ENCODE measurements at places on chromosomes 3 and 15.

DNA sequence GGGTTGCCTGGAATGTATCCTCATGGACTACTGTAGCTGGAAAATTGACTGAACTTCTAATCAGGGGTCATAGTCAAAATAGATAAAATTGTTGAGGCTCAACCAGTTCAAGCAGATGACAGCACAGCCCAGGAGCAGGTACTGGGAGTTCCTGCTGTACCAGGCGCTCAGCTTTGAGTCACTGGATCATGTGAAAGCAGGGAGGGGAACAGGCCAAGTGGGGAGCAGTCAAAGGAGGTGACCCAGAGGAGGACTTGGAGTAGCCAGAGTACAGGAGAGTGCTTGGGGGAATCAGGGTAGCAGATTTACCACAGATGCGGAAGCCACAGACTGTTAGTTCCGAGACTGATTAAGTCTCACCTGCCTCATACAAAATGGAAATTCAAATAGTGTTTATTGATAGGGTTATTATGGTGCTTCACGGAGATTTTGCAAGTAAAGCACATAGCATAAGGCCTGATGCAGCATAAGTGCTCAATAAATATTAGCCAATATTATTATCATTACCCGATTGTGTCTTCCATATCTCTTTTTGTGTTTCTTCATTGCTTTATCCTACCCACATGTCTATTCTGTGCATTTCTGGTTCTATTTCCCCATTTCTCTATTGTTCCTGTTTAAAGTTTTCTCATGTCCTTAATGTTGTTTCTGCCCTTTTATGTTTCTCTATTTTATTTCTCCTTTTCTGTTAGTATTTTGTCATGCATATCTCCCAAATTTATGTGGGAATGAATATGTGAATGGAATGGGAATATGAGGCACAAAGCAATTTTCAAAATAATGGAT is 369.2 kb upstream of the MCTP2 start:
- no peak for DNase-seq

DNA sequence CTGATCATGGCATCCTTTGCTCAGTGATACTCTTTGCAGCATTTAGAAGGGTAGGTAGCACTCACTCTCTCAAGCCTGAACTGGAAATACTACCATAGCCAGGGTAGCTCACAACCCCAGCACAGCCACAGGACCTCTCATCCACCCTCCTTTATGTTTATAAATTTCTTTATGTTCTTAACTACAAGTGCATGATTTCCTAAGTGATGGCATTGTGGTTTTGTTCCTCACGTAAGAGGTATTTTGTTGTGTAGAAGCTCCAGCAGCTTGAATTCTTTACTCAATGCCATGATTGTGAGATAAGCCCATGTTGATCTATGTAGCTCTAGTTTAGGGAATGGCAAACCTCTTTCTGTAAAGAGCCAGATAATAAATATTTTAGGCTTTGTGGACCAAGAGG is 7.9 kb upstream of the RTP3 start:
- peak; percentile 55 for DNase-seq

DNA sequence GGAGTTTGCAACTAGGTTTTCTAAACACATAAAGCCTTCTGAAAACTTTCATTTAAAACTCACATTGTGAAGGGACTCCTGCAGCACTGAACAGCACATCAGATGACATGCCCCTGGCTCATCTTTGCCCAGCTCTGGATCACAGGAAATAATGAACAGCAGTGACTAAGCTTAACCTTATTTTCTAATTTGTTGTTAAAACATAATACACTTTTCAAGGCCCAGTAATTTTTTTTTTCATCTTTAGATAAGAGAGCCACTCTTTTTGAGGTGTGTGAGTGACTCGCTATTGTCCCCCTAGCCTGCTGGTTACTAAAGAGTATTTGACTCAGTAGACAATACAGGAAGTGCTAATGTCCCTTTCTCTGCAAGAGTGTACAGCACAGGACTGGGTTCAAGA is 204.0 kb downstream of the OSBPL10 start:
- DNase-seq: no peak

- no peak for DNase-seq
Observed at GRCh38 chr3:158333736-158334135, 223.8 kb downstream of the RSRC1 start.

DNA sequence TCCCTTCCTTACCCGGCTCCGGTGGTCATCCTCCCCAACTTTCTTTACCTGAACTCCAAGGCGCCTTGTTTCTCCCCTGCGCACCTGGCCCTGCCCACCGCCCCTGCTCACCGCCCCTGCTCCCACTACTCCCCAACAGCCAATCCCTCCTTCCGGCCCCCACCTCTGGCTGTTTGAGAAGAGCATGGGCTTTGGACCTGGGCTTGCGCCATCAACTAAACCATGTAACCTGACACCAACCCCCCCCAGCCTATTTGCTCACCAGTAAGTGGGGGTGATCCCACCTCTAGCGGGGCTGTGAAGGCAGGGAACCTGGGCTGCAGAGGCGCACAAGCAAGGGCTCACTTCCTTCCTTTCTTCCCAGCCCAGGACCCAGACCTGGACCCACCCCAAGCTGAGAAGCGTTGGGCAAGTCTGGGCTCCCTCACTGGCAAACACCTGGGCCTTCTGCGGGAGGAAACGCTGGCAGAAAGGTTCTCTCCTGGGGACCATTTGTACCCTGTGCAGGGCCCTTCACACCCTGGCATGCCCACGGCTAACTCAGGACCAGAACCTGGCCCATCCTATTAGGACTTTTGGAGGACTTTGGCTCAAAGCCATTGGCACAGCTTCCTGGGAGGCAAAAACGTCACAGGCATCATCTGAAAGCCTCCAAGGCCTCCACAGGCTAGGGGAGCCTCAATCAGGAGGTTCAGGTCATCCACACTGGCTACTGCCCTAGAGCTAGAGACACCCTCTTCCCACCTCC is at the start of gene PLXNB1:
Gene PLXNB1, minus strand, starts transcription at position 127 of the 748 bp plus-strand sequence. CDS start 5,475 bp downstream, outside the sequence.
- no peak for DNase-seq

DNA sequence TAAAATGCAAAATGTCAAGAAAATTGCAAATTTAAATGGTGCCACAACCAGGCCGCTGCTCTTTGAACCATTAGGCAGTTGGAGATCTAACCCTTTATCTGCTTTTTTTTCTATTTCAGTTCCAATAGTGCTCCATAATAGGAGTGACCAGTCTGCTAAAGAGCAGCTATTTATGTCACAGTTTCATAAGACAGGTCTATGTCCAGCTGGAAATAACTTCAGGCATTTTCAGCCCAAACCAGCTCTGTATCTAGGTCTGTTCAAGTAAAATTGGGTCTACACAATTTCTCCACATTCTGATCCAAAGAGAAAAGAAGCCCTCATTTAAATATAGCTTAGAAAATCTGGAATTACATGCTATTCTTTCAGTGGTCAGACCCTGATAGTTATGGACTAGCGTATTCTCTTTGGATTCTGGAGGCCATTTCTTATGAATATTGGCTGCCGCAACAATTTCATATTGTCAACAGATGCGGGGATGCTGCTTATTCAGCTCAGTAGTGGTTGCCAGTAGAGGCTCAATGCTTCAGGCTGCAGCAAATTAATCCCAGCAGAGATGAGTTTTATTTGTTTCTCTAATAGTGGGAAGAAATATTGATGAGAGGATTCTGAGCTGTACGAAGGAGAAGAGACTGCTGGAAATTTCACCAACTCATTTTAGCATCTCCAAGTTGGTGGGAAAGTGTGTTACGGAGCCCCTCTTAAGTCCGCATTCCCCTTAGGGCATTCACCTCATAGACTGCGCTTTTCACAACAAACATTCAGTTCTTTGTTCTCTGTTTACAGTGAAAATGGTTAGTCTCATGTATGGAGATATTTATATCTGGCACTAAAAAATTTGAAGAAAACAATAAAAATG is 887.0 kb downstream of the ROBO1 start:
- no peak for DNase-seq

All from SJSA1 (cell line).